ENCODE measurements at places on chromosomes 3 and 15. TPM values are rescaled to one million over a fixed set of nuclear protein-coding genes. Genes with fewer than 3 reads are reported as not detected.

- DNase-seq = no peak
Observed at GRCh38 chr3:74107451-74107850, 482.7 kb upstream of the PDZRN3 start.

DNA sequence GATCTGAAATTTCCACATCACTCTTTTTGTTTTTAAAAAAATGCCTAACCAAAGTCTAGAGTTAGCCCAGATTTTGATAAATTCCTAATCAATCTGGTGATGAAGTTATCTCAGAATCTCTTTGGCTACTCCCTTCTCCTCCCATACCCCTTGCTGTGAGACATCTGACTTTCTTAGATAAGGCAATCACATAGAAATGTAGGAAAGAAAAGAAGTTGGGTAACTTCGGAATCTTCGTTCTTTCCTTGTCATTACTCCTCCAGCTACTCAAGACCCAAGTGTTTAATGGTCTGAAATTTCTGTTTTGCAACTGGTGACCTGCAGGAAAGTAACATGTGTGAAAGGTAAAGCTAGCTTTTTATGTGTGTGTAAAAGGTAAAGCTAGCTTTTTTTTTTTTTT lies 37.8 kb downstream of the MYL3 start:
- no peak for DNase-seq

- DNase-seq = no peak
Observed at GRCh38 chr15:93762036-93762435, 469.3 kb upstream of the MCTP2 start.

The IREB2 gene
- 34.8 TPM for total RNA-seq

The TRAT1 gene
- total RNA-seq = 0.41 TPM

The LIPH gene
- total RNA-seq = 81.0 TPM

The TYRO3 gene
- total RNA-seq = 0.60 TPM

All from transverse colon (tissue), 4 donors.